ENCODE measurements at places on chromosomes 12 and 14.

DNA sequence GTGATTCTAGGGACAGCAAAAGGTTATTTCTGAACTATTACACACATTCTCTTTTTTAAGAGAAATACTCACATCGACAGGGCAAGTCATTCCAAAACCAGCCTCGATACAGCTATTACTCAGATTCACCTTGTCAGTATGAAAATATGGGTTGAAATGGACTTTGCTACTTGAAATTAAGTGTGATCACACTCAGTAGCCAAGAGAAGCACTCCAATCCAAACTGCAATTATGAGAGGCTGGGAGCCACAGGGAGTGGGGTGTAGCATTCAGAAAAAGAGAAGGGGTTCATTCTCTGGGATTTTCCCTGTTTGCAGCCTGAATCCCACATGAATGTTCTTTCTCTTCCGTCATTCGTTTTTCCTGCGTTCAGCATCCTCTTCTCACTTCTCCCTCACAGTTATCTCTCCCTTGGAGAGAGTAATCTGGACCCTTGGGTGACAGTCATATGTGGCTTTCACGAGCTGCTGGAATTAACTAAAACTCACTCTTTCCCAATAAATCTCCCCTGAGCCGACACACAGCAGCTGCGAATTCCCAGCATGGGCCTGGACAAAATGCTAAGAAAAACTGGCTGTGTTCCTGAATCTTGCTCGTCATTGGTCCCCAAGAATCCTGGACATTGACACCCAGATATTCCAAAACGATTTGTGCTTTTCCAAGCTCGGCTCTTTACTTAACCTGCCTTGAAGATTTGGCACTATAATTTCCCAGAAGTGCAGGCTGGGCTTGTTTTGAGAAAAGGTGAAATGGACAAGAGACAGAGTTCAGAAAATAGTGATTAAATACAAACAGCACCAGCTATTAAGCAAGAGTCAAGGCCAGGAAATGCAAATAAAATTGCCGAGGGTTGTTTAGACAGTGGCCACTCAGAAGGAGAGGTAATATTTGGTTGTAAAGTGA is 199.5 kb upstream of the PLEKHG7 start:
- no peak for DNase-seq

GRCh38 chr12:47207829-47208248 is 128.1 kb upstream of the AMIGO2 start:
- DNase-seq = peak; percentile 34

- no peak for DNase-seq
Measured at GRCh38 chr12:116121453-116121871, 156.0 kb downstream of the MED13L start.

DNA sequence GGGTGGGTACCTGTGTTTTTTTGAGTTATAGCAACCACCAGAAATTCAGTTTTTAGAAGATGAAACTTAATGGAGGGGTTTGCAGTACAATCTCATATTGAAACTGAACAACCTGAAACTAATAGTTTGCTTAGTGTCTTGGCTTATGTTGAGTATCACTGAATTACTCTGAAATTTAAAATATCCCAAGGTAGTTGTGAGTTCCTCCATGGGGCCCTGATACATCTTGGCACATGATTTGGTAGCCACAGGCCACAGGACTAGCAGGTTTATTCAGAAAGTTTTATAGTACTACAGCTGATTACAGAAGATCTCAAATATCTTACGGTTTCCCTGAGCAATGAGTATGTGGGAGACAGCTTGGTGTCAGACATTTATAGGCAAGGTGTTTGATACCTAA is 10.4 kb downstream of the PTGES3 start:
- no peak for DNase-seq

DNA sequence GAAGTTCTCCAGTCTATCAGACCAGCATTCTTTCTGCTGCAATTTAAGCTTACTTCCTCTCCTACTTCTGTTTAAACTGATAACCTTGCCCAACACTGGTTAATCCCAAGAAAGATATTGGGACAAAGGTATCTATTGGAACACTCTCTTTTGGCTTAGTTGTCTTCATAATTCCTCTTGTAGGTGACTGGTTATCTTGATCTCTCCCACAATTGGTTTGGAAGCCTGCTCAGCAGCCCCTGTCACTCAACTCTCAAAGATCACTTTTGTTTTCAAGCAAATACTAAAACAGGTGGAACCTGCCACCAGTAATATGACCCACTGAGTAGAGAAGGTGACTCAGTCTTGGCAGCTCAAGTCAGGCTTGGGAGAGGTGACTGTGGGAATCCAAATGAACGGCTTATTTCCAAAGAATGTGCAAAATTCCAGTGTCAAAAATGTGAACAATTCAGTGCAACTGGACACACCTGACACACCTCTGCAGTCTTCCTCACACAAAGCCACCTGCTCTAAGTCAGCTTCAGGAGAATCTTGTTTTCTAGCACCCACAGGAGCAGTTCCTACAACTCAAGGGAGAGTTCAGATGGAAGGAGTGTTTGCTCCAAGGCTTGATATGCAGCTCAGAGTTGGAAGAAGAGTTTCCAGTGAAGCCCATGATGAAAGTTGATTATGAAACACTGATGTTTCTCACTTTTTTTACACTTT is 83.2 kb upstream of the SLC38A2 start:
- no peak for DNase-seq

- no peak for DNase-seq
Measured at GRCh38 chr14:61451891-61452400, 130.6 kb downstream of the PRKCH start.

- DNase-seq = no peak
Measured at GRCh38 chr12:24138041-24138440, 188.6 kb upstream of the SOX5 start.

DNA sequence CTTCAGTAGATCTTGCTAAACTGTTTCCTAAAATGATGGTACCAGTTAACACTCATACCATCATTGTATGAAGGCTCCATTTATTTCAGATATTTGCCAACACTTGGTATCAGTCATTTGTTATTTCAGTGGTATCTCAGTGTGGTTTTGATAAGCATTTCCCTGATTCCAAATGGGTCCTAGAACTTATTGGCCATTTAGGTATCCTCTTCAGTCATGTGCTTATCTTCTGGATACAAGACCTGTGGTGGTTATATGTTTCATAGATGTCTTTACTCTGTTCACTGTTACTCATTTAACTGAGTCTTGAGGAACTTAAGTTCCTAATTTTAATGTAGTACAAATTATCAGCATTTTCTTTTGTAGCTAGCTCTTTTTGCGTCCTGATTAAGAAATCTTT is 13.5 kb downstream of the SINHCAF start:
- DNase-seq = no peak
